ENCODE measurements at places on chromosomes 3 and 15.

GRCh38 chr3:184334470-184335158, 2.8 kb upstream of the FAM131A start:
- peak; percentile 39 for DNase-seq

- DNase-seq, result no peak
Observed at GRCh38 chr15:47718497-47719437, 1.5 kb downstream of the SEMA6D start.

GRCh38 chr15:25091421-25092158, 136.8 kb downstream of the SNRPN start:
- DNase-seq, result no peak

GRCh38 chr15:63474810-63475316, 29.5 kb upstream of the USP3 start:
- no peak for DNase-seq

DNA sequence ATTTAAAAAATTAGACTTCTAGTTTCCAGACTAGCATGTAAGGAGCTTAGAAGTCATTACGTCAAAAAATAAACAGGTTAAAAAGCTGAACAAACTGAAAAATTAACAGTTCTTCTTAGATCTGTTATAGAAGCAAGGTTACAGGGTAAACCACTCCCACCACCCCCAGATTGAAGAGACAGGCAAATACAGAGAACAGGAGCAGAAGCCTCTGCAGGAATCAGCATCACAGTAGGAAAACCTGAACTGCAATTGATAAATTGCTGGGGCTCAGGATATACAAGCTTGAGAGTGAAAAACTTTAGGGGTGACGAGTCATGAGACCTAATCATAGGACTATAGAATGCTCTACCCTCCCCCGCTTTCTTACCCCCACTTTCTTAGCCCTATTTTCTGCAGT, 222.3 kb downstream of the UBE2E2 start:
- DNase-seq, result no peak

DNA sequence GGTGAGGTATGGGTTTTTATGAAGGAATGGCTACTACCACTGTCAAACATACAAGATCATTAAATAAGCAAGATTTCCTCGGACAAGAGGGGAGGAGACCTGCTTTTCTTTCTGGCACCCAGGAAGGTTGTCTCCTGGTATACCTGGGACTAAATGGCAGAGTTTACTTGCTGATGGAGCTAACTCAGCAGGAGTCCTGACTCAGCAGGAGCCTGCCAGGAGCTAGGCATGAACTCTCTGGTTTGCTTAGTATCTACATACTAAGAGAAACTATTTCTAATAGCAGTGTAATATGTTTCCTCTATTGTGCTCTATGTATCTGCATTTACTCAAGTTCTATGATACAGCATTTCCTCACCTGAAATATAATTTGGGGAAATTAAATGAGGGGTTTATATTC, 404.2 kb downstream of the RSL24D1 start:
- DNase-seq, result no peak

GRCh38 chr15:68812597-68813431, 7.9 kb downstream of the ANP32A start:
- DNase-seq, result no peak

- peak; percentile 28 for DNase-seq
Observed at GRCh38 chr3:188244395-188244861, 90.5 kb downstream of the LPP start.

DNA sequence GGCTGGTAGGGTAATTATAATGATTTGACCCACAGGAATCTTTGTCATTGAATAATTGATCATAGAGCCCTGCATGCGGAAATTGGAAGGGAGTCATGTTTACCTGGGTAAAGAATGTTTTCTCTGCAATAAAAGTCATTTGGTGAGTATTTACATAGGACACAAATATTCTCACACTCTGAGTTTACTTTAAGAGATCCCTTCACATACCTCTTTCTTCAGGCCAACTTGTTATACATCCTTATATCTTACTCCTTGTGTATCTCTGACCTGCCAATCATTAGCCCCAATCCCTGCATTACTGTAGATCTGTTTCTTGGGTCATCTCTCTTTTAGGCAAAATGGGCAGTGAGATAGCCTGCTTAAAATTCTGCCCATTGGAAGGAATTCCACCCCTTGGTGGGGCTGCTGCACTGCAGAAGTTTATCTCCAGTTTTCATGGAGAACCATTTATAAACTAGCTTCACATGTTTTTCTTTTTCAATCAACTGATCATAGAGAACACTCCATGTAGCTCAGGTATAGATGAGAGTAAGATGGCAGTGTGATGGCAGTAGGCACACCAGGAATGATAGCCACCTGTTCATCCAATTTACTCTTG, 46.2 kb downstream of the ILDR1 start:
- DNase-seq, result no peak

All from T1000 (cell line).